Activated naive CD4-positive, alpha-beta T cell treated with anti-CD3 and anti-CD28 coated beads for 36 hours (primary cell): ENCODE measurements at places on chromosomes 3 and 15. TPM values are rescaled to one million over a fixed set of nuclear protein-coding genes. Genes with fewer than 3 reads are reported as not detected.

The KCNMB3 gene
- total RNA-seq: 0.20 TPM

The CELF6 gene
- not detected for total RNA-seq

The TRA2B gene
- 172 TPM for total RNA-seq

The SLC27A2 gene
- total RNA-seq: 25.2 TPM

The ZNF106 gene
- total RNA-seq: 41.2 TPM

The CYP1A1 gene
- total RNA-seq: 0.37 TPM

DNA sequence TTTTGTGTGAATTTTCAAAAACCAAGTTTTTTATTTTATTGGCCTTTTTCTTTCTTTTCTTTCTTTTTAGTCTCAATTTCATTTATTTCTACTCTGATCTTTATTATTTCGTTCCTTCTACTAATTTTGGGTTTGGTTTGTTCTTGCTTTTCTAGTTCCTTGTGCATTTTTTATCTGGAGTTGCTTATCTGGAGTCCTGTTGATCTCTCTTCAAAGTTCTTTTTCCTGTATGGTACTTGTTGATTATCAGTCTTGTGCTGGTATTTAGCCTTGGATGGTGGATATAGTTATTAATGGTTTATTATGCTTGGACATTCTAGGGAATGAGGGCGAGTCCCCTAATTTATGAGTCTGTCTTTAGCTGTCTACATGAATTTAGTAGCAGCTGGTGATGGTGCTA lies 64.7 kb downstream of the LARS2 start:
- DNase-seq: no peak

- DNase-seq: no peak
Observed at GRCh38 chr3:187734841-187735240, 10.4 kb downstream of the BCL6 start.

- DNase-seq: no peak
Observed at GRCh38 chr3:72567474-72567873, 280.8 kb downstream of the SHQ1 start.

- no peak for DNase-seq
Observed at GRCh38 chr3:195876297-195877064, 31.9 kb downstream of the TNK2 start.

- no peak for DNase-seq
Observed at GRCh38 chr3:76016111-76016510, 230.8 kb upstream of the ZNF717 start.
